ENCODE measurements at places on chromosomes 5 and 9.

DNA sequence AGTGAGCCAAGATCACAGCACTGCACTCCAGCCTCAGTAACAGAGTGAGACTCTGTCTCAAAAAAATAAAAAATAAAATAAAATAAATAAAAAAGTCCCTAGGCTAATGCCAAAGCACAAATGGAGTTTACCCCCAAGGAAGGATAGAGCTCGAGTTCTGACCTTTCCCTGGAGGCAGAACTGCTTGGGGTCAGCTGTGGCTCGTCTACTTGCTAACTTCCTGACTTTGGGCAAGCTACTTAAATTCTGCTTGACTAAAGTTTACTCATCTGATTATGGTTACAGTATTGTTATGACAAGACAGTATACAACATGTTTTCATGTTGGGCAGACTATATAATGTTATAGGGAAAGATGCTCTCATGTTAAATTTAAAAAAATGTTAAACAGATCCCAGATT is 359.2 kb downstream of the DNAH5 start:
- no peak for DNase-seq

DNA sequence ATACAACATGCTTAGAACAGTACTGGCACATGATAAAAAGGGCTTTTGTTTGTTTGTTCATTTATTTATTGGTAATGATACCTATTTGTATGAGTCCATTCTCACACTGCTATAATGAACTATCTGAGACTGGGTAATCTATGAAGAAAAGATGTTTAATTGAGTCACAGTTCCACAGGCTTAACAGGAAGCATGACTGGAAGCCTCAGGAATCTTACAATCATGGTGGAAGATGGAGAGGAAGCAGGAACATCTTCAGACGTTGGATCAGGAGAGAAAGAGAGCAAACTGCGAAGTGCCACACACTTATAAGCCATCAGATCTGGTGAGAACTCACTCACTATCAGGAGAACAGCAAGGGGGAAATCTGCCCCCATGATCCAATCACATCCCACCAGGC is 847.7 kb downstream of the CDH18 start:
- no peak for DNase-seq

GRCh38 chr5:91069364-91069763 is 313.8 kb downstream of the ARRDC3 start:
- DNase-seq: no peak

DNA sequence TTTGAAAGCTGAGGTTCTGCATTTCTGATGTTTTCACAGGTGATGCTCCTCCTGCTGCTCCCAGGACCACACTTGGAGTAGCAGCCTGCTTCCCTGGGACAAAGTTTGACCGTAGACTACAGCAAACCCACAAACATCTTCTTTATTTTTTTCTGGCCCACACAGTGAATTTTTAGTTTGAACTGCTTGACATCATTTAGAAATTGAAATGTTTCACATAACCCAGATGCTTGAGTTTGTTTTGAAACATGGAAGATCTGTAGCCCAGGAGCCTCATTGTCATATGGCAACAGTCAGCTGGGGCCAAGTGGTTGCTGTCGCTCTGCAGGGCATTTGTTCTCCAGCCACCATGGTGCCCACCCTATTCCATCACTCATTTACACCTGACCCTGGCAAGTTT is 8.4 kb downstream of the SH3TC2 start:
- no peak for DNase-seq

- no peak for DNase-seq
Observed at GRCh38 chr5:51326844-51327243, 56.4 kb upstream of the ISL1 start.

GRCh38 chr5:55885359-55885758 is 34.2 kb downstream of the IL31RA start:
- DNase-seq: no peak

GRCh38 chr5:16540421-16540820 is 74.8 kb upstream of the ZNF622 start:
- DNase-seq: no peak

DNA sequence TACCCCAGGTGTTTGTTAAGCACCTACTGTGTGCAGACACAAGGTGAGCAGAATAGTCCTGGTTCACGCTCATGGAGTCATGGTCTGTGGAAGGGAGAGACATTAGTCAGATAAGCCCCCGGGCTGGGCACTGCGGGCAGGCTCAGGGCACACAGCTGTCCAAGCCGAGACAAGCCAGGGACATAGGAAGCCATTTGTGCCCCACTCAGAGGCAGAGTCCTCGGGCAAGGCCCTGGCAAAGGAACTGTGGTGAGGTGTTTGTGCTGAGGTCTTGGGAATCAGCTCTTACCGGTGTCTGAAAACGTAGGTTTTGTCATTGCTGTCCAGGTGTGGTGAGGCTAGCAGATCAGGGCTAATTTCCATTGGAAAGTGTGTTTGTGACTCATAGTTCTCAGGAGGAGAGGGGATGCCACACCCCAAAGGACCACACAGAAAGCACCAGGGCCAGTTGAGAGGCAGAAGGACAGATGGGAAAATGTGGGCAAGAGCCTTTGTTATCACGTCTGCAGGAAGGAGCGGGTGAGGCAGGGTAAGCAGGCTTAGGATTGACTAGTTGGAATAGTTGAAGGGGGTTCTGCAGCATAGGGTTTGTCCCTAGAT is 46.1 kb upstream of the NEURL1B start:
- DNase-seq: no peak

DNA sequence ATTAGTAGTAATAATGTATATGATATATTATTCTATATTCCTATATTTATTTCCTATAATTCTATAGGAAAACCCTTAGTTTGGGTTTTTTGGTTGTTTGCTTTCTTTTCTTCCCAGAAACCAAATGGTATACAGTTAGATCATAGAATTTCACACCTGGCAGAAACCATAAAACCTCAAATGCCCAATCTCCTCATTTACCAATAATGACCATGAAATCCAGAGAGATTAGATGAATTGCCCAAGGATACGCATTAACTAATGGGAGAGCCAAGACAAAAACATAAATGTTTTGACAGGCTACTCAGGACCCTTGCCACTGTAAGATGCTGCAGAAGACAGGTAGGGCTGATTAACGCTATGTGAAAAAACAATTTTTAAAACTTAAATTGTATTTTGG is 158.7 kb upstream of the FST start:
- no peak for DNase-seq

- no peak for DNase-seq
Observed at GRCh38 chr5:98296426-98296825, 477.0 kb upstream of the RGMB start.

DNA sequence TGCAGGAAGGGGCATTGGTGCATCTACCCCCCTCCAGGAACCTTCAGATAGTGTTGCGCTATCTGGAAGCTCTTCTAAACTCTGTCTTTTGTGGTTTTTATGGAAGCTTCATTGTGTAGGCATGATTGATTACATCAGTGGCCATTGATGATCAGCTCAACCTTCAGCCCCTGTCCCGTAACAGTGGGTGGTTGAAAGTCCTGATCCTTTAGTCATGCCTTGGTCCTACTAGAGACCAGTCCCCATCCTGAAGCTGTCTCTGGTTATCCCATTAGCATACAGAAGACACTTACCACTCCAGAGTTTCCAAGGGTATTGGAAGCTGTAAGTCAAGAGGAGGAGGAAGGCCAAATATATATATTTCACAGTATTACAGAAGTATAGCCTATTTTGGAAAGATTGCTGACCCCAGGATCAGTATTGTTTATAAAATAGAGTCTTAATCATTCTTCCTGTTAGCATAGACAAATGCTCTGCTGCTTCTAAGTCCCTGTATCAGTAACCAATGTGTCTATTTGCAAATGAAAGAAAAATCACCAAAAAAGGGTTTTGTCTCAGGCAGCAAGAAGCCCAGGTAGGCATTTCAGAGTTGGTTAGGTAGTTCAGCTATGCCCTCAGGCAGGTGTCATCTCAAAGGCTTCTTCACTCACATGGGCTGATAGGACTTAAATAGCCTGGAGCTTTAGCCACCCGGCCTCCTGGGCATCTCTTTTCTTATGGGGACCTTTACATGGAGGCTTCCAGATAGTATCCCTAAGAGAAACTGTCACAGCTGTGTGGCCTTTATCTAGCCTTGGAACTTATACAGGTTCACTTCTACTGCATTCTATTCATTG is 41.6 kb downstream of the SPIN1 start:
- no peak for DNase-seq

DNA sequence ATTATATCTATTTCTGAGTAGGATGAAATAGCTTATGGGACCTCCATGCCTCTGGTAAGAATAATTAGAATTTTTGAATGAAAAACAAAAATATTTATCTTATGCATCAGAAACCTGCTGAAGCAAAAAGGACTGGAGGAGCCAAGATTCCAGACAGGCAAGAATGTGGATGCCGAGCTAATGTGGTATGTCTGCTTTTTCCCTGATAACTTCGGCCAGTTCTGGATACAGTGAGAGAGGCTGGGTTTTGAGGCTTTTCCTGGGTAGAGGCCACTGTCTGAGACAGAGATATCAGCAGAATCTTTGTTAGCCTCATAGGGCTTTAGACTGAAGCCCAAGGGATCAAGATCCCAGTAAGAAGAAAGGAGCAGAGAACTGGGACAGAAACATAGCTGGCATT is 5.2 kb upstream of the CTNND2 start:
- no peak for DNase-seq

DNA sequence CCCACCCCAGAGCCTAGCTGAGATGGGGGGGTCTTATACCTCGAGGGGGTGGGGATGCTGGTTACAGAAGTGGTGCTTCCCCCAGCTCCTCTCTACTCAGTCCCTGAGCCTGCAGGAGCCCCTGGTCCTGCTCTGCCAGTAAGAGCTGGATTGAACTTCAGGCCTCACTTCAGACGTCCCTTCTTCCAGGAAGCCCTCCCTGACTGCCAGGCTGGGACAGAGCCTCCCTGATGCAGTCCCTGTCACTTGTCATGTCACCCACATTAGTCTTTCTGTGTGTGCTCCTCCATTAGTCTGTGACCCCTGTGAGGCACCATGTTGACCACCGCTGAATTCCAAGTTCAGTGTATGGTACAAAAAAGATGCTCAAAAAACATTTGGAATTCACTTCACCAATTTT is 78.7 kb upstream of the ASS1 start:
- DNase-seq: no peak

DNA sequence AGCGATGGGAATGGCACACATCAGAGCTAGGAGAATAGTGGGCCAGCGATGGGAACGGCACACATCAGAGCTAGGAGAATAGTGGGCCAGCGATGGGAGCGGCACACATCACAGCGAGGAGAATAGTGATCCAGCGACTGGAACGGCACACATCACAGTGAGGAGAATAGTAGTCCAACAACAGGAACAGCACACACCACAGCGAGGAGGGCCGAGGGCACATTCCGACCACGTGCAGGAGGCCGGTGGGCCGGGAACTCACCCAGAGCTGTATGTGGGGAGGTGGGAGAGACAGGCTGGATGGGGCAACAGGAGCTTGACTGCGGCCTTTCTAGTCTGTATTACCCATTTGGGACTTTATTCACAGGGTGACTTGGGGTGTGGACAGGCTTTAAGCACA is 271.1 kb upstream of the IRX4 start:
- no peak for DNase-seq

DNA sequence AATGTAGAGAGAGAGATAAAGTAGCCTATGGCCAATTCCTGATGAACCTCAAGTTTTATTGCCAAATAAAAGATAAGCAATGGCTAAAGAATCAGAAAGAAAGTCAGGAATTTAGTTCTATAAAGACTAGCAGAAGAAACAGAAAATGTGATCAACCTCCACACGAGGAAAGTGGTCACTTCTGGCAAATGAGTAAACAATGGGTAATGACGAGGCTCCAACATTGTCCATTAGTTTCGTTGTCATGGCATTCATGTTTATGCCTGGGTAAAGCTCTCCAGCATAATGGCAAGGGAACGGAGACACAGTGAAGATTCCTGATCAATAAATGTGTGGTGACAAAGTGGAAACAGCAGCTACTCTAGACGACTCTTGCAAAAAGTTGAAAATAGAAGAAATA is 341.8 kb upstream of the CTNND2 start:
- no peak for DNase-seq

- DNase-seq: no peak
Observed at GRCh38 chr5:118793652-118794051, 194.7 kb downstream of the DTWD2 start.

DNA sequence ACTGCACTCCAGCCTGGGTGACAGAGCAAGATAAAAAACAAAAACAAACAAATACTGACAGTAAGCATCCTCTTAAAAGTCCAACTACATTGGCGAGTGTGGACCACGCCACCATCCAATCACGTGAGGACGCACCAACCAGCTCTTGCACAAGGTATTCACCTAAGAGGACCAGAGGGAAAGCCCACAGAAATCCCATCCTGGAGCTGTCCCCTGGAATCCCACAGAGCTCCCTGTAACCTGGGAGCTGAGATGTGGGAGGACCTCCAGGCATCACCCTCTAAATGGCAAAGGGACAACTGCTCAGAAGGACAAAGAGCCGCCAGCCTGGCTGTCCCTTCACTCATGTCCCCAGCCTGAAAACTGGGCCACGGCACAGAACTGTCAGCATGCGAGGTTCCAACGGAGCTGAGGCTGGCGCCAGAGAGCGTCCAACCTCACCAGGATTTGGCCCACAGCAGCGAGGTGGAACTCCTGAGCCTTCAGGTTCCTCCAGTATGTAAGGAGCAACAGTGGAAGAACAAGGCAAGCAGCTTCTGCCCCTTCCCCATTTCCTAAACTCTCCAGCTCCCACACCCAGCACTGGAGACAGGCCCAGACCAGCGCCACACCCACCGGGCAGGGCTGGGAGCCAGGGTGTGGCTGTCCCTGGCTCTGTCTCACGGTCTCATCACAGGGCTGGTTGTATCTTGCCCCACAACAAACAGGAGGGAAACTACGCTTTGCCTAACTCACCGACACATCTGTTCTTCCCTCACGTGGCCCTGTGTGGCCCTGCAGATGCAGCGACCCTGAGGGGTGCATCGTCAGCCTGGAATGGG is 15.2 kb downstream of the IPPK start:
- no peak for DNase-seq

DNA sequence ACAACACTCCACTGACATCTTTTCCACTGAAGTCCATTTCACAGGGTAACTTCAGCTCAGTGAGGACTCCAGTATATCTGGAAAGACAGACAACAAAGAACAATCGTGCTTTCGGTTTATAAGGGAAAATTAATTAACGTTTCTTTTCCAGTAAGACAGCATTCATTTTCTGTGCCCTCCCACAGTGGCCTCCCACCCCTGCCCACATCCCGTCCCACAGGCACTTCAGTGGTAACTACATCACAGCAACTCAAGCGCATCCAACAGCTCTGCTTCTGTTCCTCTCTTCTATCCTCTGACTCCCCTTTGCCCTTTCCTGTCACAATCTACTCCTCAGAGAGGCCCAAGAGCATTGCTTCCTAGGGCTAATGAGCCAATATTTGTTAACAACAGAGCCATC is 40.3 kb downstream of the GLDC start:
- no peak for DNase-seq

GRCh38 chr9:108813951-108814601 is 41.7 kb downstream of the ACTL7B start:
- DNase-seq: no peak

- DNase-seq: no peak
Observed at GRCh38 chr5:16378762-16379161, 86.8 kb downstream of the ZNF622 start.

- no peak for DNase-seq
Observed at GRCh38 chr5:55668356-55668755, 43.8 kb downstream of the SLC38A9 start.

- DNase-seq: no peak
Observed at GRCh38 chr5:44935262-44935661, 126.5 kb downstream of the MRPS30 start.

Data from bone marrow (tissue), 2 donors.